H1 (cell line): ENCODE measurements at places on chromosomes 16 and 17. TPM values are rescaled to one million over a fixed set of nuclear protein-coding genes. Genes with fewer than 3 reads are reported as not detected.

The SPN gene
- 1.6 and 1.8 TPM in 2 replicates for total RNA-seq

GRCh38 chr17:18257268-18257981 is 1.1 kb downstream of the FLII start:
- no peaks in the 10 kb centered on the region for H3K27me3 ChIP-seq
- H3K27ac ChIP-seq: peak overlapping the region; percentile 79; the same call in 1 of the 2 replicates
- peak overlapping the region; percentile 90 for H3K4me3 ChIP-seq
- H3K4me1 ChIP-seq: peaks cover 37% of the 10 kb centered on the region
- H3K36me3 ChIP-seq: peaks cover 20% of the 10 kb centered on the region

The PABPN1L gene
- not detected in 2 replicates for total RNA-seq

The ATP2A1 gene
- total RNA-seq: 2.4 and 3.0 TPM in 2 replicates
